ENCODE measurements at places on chromosomes 4 and X. TPM values are rescaled to one million over a fixed set of nuclear protein-coding genes. Genes with fewer than 3 reads are reported as not detected.

Gene SYTL4
- 8.0 TPM for total RNA-seq

- DNase-seq, result no peak
These were observed 25.7 kb upstream of the UGT2B7 start for GRCh38 chr4:69070590-69070989.

- DNase-seq, result no peak
These were observed 137.4 kb downstream of the FRYL start for GRCh38 chr4:48642421-48643374.

DNA sequence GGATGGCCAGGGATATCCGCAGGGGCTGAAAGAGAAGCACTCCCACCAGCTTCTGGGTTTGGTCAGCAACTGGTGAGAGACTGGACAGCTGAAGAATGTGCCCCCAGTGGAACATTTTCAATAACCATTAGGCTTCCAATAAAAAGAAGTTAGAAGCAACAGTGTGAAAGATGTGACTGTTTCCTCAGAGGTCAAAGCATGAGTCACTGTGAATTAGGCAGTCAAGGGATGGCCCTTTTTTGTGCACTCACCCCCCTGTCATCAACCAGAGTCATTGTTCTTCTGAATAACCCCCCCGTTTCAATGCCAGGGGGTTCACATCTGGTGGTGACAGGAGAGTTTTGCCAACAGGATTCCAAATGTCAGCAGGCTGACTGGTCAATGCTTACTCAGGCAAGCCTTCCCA, 74.6 kb upstream of the SH3RF1 start:
- peak; percentile 53 for DNase-seq

GRCh38 chr4:14254252-14254651, 626.7 kb upstream of the BOD1L1 start:
- peak; percentile 31 for DNase-seq

Gene H2BW2
- total RNA-seq, result not detected

DNA sequence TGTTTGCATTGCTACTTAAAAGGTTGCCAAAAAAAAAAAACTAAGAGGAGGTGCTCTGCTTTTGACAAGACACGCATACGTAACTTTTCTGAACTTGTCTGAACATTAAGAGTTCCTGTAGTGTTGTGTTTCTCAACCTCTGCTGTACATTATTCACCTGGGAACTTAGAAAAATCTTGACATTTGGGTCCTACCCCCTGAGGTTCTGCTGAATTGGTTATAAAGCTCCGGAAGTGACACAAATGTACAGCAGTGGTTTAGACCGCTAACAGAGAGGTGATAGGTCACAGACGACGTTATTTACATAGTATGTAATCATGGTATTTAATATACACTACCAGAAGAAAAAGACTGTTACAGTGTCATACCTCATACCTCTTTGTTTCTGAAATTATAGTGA, 61.1 kb downstream of the CPEB2 start:
- no peak for DNase-seq

- no peak for DNase-seq
These were observed 624.3 kb upstream of the EPHA5 start for GRCh38 chr4:66294638-66295037.

DNA sequence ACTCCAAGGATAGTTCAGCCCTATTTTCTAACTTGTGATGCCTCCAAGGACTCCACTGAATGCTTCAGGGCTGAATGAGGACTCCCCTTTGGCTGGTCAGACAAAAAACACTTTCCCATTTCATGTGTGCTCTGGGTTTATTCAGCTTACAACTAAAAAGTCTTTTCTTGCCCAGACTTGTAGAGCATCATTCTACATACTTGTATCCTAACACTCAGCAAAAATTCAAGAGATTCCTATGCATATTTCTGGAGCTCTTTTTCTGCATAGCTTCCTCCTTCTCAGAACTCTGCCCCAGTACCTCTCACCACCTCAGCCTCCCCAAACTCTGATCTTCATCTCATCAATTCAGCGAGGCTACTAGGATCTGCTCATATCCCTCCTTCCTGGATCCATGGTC, 22.2 kb upstream of the KLF3 start:
- no peak for DNase-seq

- no peak for DNase-seq
These were observed 21.6 kb downstream of the SCD5 start for GRCh38 chr4:82776925-82777542.

All from SJSA1 (cell line).